ENCODE measurements at places on chromosomes 4 and X. TPM values are rescaled to one million over a fixed set of nuclear protein-coding genes. Genes with fewer than 3 reads are reported as not detected.

The EXOC1L gene
- total RNA-seq, result 2.6 TPM

The KCND1 gene
- total RNA-seq, result 0.52 TPM

The STAG2 gene
- 67.8 TPM for total RNA-seq

The RAB41 gene
- not detected for total RNA-seq

The NUP62CL gene
- total RNA-seq, result 1.6 TPM

The APLN gene
- 4.2 TPM for total RNA-seq

The LGI2 gene
- total RNA-seq, result 1.6 TPM

The COQ2 gene
- total RNA-seq, result 11.0 TPM

The PCSK1N gene
- not detected for total RNA-seq

The TGIF2LX gene
- not detected for total RNA-seq

The SPANXC gene
- total RNA-seq, result not detected

The DRP2 gene
- total RNA-seq, result 1.0 TPM
